ENCODE measurements at places on chromosomes 12 and 14.

- no peak for DNase-seq
Observed at GRCh38 chr14:46820291-46820690, 168.7 kb upstream of the RPL10L start.

DNA sequence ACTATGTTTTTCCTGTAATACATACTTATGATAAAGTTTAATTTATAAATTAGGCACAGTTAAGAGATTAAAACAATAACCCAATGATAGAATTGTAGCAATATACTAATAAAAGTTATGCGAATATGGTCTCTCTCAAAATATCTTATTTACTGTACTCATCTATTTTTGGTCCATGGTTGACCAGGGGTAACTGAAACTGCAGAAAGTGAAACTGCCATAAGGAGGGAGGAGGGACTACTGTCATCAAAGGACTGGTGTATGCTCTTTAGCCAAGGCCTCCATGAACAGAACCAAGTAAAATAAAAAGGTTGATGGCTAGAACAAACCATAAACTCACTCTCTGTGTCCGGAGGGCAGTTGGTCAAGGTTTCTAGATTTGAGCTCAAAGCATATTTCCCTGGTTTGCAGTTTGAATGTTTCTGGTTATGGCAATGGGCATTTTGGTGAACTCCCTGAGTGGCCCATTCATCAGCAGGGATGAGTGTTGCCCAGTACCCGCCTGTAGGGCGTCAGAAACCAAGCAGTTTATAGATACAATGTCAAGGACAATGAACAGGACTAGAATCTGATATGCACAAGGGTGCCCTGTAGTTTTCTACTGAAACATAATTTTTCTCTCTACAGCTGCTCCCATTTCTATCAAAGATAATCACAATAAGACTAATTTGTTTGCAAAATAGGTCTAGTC, 19.8 kb downstream of the LEMD3 start:
- no peak for DNase-seq

DNA sequence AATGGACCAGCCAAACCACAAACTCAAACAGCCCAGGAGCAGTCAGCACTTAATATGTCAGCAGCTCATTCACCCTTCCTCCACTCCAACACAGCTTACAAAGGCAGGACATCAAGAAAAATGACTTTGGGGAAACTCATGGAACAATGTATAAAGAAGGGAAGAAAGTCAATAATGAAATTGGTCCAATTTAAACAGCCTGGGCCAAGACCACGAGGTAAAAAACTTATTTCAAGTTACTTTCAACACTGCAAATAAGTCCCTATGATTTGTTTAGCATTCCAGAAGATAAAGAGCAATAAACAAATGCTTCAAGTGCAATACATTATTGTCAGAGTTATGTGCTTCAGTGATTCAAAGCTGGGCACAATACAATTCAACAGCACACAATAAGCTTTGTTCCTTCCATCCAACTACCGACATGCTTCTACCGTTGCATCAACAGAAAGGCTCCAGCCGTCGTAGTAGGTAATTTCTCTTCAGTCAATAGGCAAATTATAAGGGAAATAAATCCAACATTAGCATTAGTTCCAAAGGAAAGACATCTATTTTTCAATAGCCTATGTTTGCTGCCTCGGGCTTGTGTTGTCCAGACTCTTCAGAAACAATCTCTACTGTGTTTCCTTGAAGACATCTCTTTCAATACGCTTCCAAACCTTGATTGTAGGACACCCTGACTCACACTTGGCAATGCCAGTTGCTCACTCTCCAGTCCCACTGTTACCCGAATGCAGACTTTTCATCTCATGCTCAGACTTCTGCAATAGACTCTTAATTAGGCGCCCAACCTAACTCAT, 225.7 kb downstream of the NUAK1 start:
- DNase-seq, result no peak

- no peak for DNase-seq
Observed at GRCh38 chr14:93317210-93317874, 15.5 kb downstream of the BTBD7 start.

DNA sequence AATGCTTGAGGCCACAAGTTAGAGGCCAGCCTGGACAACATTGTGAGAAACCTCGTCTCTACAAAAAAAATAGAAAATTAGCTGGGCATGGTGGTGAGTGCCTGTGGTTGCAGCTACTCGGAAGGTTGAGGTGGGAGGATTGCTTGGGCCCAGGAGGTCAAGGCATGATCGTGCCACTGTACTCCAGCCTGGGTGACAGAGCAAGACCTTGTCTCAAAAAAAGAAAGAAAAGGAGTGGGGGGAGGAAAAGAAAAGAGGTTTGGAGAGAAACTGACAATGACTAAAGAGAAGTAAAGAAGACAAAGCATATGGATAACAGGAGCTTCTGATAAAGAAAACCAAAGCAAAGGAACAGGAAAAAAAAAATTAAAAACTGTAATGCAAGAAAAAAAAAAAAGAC, 37.4 kb upstream of the SELPLG start:
- peak; percentile 41 for DNase-seq

- no peak for DNase-seq
Observed at GRCh38 chr12:127822809-127823411, 444.1 kb upstream of the TMEM132C start.

- DNase-seq, result no peak
Observed at GRCh38 chr12:18323159-18323558, 61.8 kb downstream of the PIK3C2G start.

Measured in RCC 7860 (cell line).